ENCODE measurements at places on chromosomes 13 and 19. TPM values are rescaled to one million over a fixed set of nuclear protein-coding genes. Genes with fewer than 3 reads are reported as not detected.

Gene ETV2
- 1.6 TPM for total RNA-seq

Gene WBP4
- total RNA-seq: 9.3 TPM

Gene HIPK4
- not detected for total RNA-seq

- no peak for DNase-seq
- H3K4me3 ChIP-seq: no peak overlapping the region
- H3K27ac ChIP-seq: no peak overlapping the region
- no peaks in the 10 kb centered on the region for H3K27me3 ChIP-seq
Measured at GRCh38 chr13:113654175-113654560, 3.8 kb downstream of the ATP4B start.

- no peaks in the 10 kb centered on the region for H3K27me3 ChIP-seq
- peak overlapping the region; percentile 34 for H3K27ac ChIP-seq
- DNase-seq: no peak
- H3K36me3 ChIP-seq: peaks cover 21% of the 10 kb centered on the region
Measured at GRCh38 chr19:41318696-41319499, 8.9 kb downstream of the CCDC97 start.

DNA sequence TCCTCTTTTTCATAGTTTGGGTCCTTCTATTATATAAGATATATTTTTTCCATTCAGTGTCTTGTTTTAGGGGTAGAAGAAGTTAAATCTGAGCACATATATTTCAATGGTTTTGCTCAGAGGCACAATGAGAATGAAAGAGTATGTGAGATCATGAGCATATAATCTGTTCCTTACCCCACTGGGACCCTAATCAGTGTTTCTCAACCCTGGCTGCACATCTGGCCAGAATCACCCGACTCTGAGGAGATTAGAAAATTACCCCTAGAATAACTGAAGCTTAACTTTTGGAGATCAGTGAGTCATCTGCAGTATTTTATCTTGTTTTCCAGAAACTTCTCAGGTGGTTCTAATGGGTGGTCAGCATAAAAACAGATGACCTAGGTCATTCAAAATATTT is 782 bp downstream of the CYSLTR2 start:
- H3K4me3 ChIP-seq: peak overlapping the region; percentile 88
- H3K27me3 ChIP-seq: no peaks in the 10 kb centered on the region
- H3K4me1 ChIP-seq: peaks cover 30% of the 10 kb centered on the region
- peaks cover 8% of the 10 kb centered on the region for H3K36me3 ChIP-seq
- DNase-seq: no peak

DNA sequence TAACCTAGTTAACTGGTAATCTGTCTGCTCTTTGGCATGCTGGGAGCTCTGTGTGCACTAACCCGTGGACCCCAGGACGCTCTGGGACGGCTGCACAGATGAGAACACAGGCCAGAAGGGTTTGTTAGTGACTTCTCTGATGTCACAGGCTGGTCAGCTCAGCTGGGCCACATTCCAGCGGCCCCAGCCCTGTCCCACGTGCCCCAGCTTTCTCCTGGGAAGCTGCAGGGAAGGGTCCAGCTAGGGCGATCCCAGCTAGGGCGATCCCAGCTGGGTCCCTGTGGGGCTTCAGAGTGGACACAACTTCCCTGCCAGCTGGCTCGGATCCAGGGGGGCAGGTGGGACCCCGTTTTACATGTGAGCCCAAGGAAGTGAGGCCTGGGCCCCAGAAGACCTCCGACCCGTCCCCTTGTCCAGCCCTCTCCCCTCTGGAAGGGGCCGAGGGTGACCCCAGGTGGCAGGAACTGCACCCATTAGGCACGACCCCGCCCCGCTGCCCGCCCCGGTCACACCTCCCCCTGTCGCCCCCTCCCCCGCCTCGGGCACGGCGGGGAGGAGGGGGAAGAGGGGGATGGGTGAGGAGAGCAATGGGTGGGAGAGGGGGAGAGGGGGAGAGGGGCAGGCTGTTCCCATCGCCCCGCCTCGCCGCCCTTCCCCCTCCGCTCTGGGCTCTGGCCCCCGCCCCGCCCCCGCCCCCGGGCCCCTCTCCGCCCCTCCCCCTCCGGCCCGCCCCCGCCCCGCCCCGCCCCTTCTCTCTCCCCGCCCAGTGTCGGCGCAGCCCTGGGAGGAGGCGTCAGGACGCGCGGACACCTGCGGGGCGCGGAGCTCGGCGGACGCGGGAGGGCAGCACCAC is 75.2 kb upstream of the MCF2L start:
- no peaks in the 10 kb centered on the region for H3K36me3 ChIP-seq
- H3K4me1 ChIP-seq: no peaks in the 10 kb centered on the region
- peaks cover 30% of the 10 kb centered on the region for H3K27me3 ChIP-seq
- no peak overlapping the region for H3K27ac ChIP-seq
- no peak overlapping the region for H3K4me3 ChIP-seq
- peak; percentile 51 for DNase-seq

DNA sequence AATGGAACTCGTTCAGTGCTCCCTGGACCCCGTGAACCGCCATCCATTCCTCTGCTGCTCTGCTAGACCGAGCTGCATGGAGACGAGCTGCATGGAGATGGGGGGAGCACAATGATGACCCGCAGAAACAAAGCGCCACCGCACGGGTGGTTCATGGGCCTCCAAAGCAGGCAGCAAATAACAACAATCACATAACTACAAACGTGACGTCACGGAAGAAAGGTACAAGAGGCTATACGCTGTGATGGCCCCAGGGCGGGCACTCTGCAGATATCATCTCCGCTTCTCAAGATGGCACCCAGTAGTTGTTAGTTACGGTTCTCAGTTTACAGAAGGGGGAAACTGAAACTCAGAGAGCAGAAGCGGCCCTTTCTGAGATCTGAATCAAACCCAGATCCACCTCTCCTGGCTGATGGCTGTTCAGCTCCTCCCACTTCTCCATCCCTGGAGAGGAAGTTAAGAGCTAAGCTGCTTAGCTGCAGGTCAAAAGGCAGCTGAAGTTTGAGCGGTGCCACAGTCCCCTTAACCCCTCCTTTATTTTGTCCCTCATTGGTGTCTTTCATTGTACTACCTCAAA is 1.7 kb downstream of the ATP13A1 start:
- no peak for DNase-seq
- peak overlapping the region; percentile 93 for H3K4me3 ChIP-seq
- peak overlapping the region; percentile 93 for H3K27ac ChIP-seq
- no peaks in the 10 kb centered on the region for H3K27me3 ChIP-seq
- H3K4me1 ChIP-seq: peaks cover 18% of the 10 kb centered on the region

DNA sequence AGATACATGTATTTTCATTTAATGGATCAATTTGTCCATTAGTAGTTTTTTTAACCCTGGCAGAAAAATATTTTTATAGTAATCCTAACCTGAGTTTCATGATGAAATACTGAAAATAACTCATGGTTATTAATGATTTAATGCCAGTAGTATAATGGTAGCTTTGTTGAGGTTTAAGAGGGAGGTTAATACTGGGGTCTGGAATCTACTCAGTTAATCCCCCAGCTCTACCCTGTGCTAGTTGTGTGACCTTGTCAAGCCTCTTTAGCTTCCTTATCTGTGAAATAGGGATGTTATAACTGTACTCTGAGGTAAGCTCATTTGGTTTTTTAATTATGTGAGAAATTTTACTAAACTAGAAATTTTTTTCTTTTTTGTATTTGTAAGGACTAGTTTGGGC is 122.5 kb downstream of the TDRD3 start:
- H3K27ac ChIP-seq: no peak overlapping the region
- H3K4me1 ChIP-seq: no peaks in the 10 kb centered on the region
- no peaks in the 10 kb centered on the region for H3K27me3 ChIP-seq

- peaks cover 3% of the 10 kb centered on the region for H3K27me3 ChIP-seq
- H3K4me1 ChIP-seq: peaks cover 7% of the 10 kb centered on the region
- DNase-seq: no peak
- H3K27ac ChIP-seq: no peak within 1 kb of the TSS
Measured at GRCh38 chr19:35291916-35292315, at the start of gene MAG. TSS of gene MAG (plus strand) at chr19:35292161. CDS start at chr19:35295409, 3,248 bp downstream.

- no peak overlapping the region for H3K27ac ChIP-seq
- H3K27me3 ChIP-seq: no peaks in the 10 kb centered on the region
- peaks cover 32% of the 10 kb centered on the region for H3K36me3 ChIP-seq
- H3K4me1 ChIP-seq: peaks cover 11% of the 10 kb centered on the region
Measured at GRCh38 chr13:77016888-77017623, 9.9 kb downstream of the FBXL3 start.

DNA sequence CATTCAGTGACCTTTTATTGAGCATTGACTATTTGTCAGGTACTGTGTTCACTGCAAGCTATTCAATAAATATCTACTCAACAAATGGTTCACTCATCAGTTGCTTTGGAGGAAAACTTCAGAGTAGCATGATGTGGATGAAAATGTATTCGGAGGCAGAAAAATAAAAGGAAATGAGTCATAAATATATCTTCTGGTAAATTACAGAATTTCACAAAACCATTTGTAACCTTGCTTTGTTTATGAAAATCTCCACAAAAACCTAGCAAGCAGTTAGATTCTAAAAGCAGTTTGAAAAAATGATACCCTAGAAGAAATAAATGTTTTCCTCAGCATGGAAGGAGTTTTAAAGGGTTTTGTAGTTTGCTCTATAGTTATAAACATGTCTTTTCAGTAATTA is 399.6 kb downstream of the LMO7 start:
- H3K27ac ChIP-seq: no peak overlapping the region
- H3K4me3 ChIP-seq: no peak overlapping the region
- no peak for DNase-seq
- H3K36me3 ChIP-seq: no peaks in the 10 kb centered on the region
- H3K4me1 ChIP-seq: no peaks in the 10 kb centered on the region

- no peaks in the 10 kb centered on the region for H3K27me3 ChIP-seq
- DNase-seq: no peak
- peaks cover 12% of the 10 kb centered on the region for H3K4me1 ChIP-seq
- H3K36me3 ChIP-seq: peaks cover 14% of the 10 kb centered on the region
- H3K4me3 ChIP-seq: no peak overlapping the region
Measured at GRCh38 chr13:30457306-30457891, 8.3 kb downstream of the HMGB1 start.

- no peaks in the 10 kb centered on the region for H3K4me1 ChIP-seq
- H3K36me3 ChIP-seq: peaks cover 28% of the 10 kb centered on the region
- H3K4me3 ChIP-seq: no peak overlapping the region
- no peak overlapping the region for H3K27ac ChIP-seq
- H3K27me3 ChIP-seq: no peaks in the 10 kb centered on the region
- DNase-seq: no peak
Measured at GRCh38 chr19:32909257-32909656, 39.7 kb upstream of the SLC7A9 start.

Data from activated naive CD8-positive, alpha-beta T cell treated with anti-CD3 and anti-CD28 coated beads, Interleukin-2, amount 10 ng/mL, durations not matched to agents 7 days and 5 days (primary cell).